Effector memory CD8-positive, alpha-beta T cell (primary cell): ENCODE measurements at places on chromosomes 2 and 18.

GRCh38 chr2:52964916-52965530, 802.6 kb upstream of the CHAC2 start:
- H3K27me3 ChIP-seq, result no peaks in the 10 kb centered on the region
- no peaks in the 10 kb centered on the region for H3K36me3 ChIP-seq
- H3K4me1 ChIP-seq, result no peaks in the 10 kb centered on the region
- no peak overlapping the region for H3K4me3 ChIP-seq

- no peak overlapping the region for H3K27ac ChIP-seq
- no peak for DNase-seq
- no peaks in the 10 kb centered on the region for H3K36me3 ChIP-seq
- H3K4me3 ChIP-seq, result no peak overlapping the region
Observed at GRCh38 chr2:145741181-145741580, 1221.3 kb upstream of the ZEB2 start.

- no peaks in the 10 kb centered on the region for H3K27me3 ChIP-seq
- DNase-seq, result no peak
- H3K4me3 ChIP-seq, result no peak overlapping the region
- peaks cover 27% of the 10 kb centered on the region for H3K4me1 ChIP-seq
Observed at GRCh38 chr2:143356736-143357446, 227.7 kb downstream of the ARHGAP15 start.

DNA sequence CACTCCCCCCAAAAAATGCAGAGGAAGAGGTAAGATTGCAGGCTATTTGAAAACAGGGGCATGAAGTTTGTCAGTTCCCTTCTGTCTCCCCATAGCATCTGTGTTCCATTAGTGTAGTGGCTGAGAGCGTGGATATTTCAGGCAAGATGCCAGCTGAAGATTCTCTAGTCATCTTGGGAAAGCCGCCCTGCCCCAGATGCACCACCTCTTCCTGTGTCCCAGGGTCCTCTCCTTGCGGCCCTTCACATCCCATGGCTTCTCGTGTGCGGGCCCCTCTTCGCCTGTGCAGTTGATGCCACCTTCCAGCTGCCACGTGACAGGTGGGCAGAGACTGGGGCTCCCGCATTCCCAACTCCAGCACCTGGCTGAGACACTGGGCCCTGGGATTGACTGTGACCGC, 16.1 kb downstream of the TMEM127 start:
- H3K4me1 ChIP-seq, result peaks cover 20% of the 10 kb centered on the region
- DNase-seq, result no peak
- peak overlapping the region; percentile 75 for H3K27ac ChIP-seq
- no peaks in the 10 kb centered on the region for H3K27me3 ChIP-seq

DNA sequence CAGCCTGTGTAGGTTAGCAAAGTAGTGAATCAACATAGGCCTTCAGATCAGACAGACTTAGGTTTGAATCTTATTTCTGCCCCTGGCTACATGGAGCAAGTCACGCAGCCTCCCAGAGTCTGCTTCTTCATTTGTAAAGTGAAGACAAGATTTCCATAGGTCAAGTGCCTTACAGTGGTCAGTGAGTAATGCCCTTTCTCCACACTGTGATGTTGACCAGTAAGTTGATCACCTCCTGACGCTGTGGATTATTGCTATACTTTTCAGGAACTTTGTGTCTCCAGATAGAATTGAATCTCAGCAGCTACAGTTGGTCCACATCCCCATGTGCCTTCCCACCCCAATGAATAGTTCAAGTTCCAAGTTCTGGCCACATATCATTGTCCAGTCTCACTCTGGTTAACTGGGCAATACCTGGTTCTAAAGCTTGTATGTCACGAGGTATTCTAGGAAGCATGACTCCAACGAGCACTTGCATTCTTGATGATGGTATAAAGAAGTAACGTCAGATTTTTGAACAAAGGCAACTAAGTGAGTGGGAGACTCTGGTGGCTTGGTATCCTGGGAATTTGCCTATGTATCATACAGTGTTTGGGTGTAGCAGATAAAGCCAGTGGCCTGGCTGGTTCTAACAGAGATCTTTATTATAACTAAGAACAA, 2.1 kb upstream of the CLIP4 start:
- no peak overlapping the region for H3K27ac ChIP-seq
- no peak for DNase-seq
- no peak overlapping the region for H3K4me3 ChIP-seq
- H3K4me1 ChIP-seq, result peaks cover 26% of the 10 kb centered on the region

GRCh38 chr2:134689315-134689714, 29.5 kb downstream of the TMEM163 start:
- H3K27me3 ChIP-seq, result no peaks in the 10 kb centered on the region
- no peaks in the 10 kb centered on the region for H3K36me3 ChIP-seq
- no peaks in the 10 kb centered on the region for H3K4me1 ChIP-seq
- no peak overlapping the region for H3K27ac ChIP-seq
- no peak for DNase-seq

- H3K4me1 ChIP-seq, result peaks cover 3% of the 10 kb centered on the region
- H3K27me3 ChIP-seq, result peaks cover 4% of the 10 kb centered on the region
- no peak overlapping the region for H3K4me3 ChIP-seq
Observed at GRCh38 chr2:200703127-200703925, 108.4 kb upstream of the BZW1 start.

DNA sequence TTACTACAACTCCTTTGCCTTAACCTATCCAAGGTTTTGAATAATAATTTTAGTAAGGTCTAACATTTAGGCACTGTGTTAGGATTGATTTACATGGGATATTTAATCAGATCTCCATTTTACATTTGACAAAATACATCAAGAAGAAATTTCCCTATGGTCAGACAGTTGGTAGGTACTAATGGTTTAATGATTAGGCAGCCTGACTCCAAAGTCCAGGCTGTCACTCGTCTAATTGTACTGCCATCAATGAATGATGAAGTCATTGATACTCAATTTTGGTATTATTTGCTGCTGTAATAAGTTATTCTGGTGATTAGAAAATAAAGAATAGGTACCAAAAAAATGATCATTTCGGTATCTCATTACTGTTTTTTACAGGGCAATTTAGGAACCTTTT, 14.1 kb downstream of the BBS5 start:
- no peaks in the 10 kb centered on the region for H3K36me3 ChIP-seq
- no peaks in the 10 kb centered on the region for H3K4me1 ChIP-seq
- no peak overlapping the region for H3K27ac ChIP-seq
- no peaks in the 10 kb centered on the region for H3K27me3 ChIP-seq
- no peak overlapping the region for H3K4me3 ChIP-seq

GRCh38 chr2:149799013-149799705, 211.6 kb upstream of the MMADHC start:
- no peak overlapping the region for H3K4me3 ChIP-seq
- no peak for DNase-seq
- no peak overlapping the region for H3K27ac ChIP-seq
- H3K4me1 ChIP-seq, result no peaks in the 10 kb centered on the region
- H3K27me3 ChIP-seq, result no peaks in the 10 kb centered on the region

- H3K27me3 ChIP-seq, result no peaks in the 10 kb centered on the region
- DNase-seq, result peak; percentile 14
- H3K36me3 ChIP-seq, result no peaks in the 10 kb centered on the region
- no peak overlapping the region for H3K27ac ChIP-seq
- no peak overlapping the region for H3K4me3 ChIP-seq
Observed at GRCh38 chr2:238462782-238463396, 36.2 kb downstream of the ASB1 start.

GRCh38 chr2:120854766-120855530, 119.3 kb downstream of the GLI2 start:
- H3K27me3 ChIP-seq, result no peaks in the 10 kb centered on the region
- peaks cover 3% of the 10 kb centered on the region for H3K36me3 ChIP-seq

DNA sequence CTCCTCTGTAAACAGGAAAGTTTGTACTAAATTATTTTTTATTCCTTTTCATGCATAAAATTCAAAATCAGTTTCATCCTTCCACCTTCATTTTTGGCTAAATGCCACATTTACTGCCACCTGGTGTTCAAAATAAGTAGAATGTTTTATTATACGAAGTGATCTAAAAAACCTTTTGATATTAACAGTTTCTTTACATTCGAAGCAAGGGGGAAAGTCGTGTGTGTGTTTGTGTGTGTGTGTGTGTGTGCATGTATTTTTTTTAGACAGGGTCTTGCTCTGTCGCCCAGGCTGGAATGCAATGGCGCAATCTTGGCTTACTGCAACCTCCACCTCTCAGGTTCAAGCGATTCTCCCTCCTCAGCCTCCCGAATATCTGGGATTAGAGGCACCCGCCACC, 9.0 kb upstream of the SCN9A start:
- no peak for DNase-seq
- no peak overlapping the region for H3K4me3 ChIP-seq
- no peak overlapping the region for H3K27ac ChIP-seq
- H3K36me3 ChIP-seq, result no peaks in the 10 kb centered on the region

DNA sequence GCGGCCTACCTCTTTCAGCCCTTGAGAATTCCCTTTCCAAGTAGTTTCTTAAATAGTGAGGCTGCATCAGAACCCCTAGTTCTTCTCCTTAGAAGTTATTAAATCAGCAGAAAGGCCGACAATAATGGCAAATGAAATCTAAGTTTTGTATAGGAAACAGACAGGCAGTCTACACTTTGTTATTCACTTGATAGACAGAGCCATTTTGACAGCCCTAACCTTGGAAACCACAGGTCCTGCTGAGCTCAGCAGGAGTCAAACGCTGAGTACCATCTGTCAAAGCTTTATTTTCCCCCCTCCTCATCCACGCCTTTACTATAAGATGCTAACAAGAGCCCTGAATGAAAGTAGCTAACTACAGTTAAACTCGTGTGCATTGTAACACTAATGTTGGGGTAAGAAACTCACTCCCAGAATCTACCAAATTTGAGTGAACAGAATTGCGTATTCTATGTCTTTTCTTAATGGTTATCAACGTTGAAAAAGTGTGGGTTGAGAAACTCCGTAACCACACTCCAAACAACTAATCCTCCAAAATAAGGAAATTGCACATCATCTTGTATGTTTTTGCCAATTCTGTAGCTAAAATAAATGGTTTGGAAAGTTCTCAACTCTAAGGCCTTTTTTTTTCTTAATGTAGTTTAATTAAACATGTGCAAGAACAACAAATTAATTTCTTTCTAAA, 90.6 kb upstream of the EFEMP1 start:
- no peaks in the 10 kb centered on the region for H3K36me3 ChIP-seq
- H3K4me1 ChIP-seq, result no peaks in the 10 kb centered on the region
- no peak overlapping the region for H3K4me3 ChIP-seq
- DNase-seq, result no peak

GRCh38 chr18:34591920-34592444, 118.1 kb upstream of the DTNA start:
- H3K4me3 ChIP-seq, result no peak overlapping the region
- H3K27ac ChIP-seq, result no peak overlapping the region
- DNase-seq, result no peak

DNA sequence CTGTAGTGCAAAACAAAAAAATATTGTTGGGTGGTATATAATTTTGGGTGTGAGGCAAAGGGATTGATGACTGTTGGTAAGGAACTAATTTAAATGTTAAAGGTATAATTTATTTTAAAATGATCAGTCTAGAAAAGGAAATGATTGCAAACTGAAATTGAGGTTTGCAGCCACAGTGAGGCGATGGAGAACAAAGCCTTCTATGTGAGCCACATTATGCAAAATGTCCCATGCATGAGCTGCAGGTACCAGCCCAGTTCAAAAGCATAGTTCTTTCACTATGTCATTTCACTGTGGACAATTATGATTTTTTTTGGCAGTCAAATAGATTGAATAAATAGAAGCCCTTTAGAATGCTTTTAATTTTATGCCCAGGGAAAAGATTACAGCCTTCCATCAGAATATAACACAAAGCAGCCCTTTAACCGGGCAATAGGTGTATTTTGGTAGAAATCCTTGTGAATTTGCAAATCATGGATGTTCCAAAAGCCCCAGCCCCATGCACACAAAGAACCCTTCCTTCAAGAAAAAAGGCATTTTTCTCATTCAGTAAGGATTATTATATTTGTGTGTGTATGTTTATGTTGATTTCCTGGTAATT, 1.7 kb downstream of the MAP2 start:
- H3K4me3 ChIP-seq, result no peak overlapping the region
- no peaks in the 10 kb centered on the region for H3K36me3 ChIP-seq
- peaks cover 34% of the 10 kb centered on the region for H3K27me3 ChIP-seq
- no peaks in the 10 kb centered on the region for H3K4me1 ChIP-seq

DNA sequence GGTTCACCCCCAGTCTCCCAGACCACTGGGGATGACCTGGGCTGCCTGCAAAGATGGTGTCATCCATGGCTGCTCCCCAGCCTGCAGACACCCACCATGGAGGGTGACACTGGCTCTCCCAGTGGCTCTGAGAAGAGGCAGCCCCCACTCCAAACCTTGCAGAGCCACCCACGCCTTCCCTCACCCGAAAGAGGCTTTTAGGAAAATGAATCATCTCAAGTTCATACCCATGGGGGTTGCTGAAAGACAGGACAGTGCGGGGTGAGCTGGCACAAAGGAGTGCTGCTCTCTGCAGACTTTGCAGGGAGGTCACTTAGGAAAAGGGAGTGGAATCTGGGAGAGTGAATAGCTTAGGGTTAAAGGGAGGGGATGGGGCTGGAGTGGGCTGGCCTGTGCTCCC, 36.4 kb downstream of the MPHOSPH10 start:
- peaks cover 28% of the 10 kb centered on the region for H3K27me3 ChIP-seq
- no peaks in the 10 kb centered on the region for H3K4me1 ChIP-seq
- no peak for DNase-seq
- no peaks in the 10 kb centered on the region for H3K36me3 ChIP-seq

GRCh38 chr18:38198526-38198925, 632.9 kb upstream of the CELF4 start:
- H3K36me3 ChIP-seq, result no peaks in the 10 kb centered on the region
- no peaks in the 10 kb centered on the region for H3K4me1 ChIP-seq
- H3K27me3 ChIP-seq, result no peaks in the 10 kb centered on the region
- no peak for DNase-seq
- H3K27ac ChIP-seq, result no peak overlapping the region
- no peak overlapping the region for H3K4me3 ChIP-seq

GRCh38 chr2:159091976-159092375, 123.5 kb downstream of the TANC1 start:
- H3K4me1 ChIP-seq, result peaks cover 3% of the 10 kb centered on the region
- no peak overlapping the region for H3K27ac ChIP-seq
- no peaks in the 10 kb centered on the region for H3K36me3 ChIP-seq
- H3K4me3 ChIP-seq, result peak overlapping the region; percentile 22

GRCh38 chr2:63819256-63819655, 22.4 kb upstream of the UGP2 start:
- peaks cover 10% of the 10 kb centered on the region for H3K27me3 ChIP-seq
- no peak overlapping the region for H3K4me3 ChIP-seq
- no peaks in the 10 kb centered on the region for H3K36me3 ChIP-seq
- DNase-seq, result no peak
- no peak overlapping the region for H3K27ac ChIP-seq

- DNase-seq, result no peak
- H3K36me3 ChIP-seq, result no peaks in the 10 kb centered on the region
- H3K27ac ChIP-seq, result no peak overlapping the region
- H3K4me1 ChIP-seq, result no peaks in the 10 kb centered on the region
- no peaks in the 10 kb centered on the region for H3K27me3 ChIP-seq
- no peak overlapping the region for H3K4me3 ChIP-seq
Observed at GRCh38 chr2:209619782-209620181, 151.8 kb upstream of the UNC80 start.

GRCh38 chr18:11587432-11587831, 22.0 kb upstream of the SLC35G4 start:
- H3K4me1 ChIP-seq, result peaks cover 14% of the 10 kb centered on the region
- no peak for DNase-seq
- H3K27ac ChIP-seq, result no peak overlapping the region
- no peaks in the 10 kb centered on the region for H3K36me3 ChIP-seq
